ENCODE measurements at places on chromosomes 6 and 20. TPM values are rescaled to one million over a fixed set of nuclear protein-coding genes. Genes with fewer than 3 reads are reported as not detected.

Gene PLTP
- total RNA-seq, result 41.9 TPM

Gene LAMA5
- total RNA-seq, result 157 TPM

Gene MUCL3
- not detected for total RNA-seq

Gene DCDC2
- not detected for total RNA-seq

Gene PLAGL2
- total RNA-seq, result 0.79 TPM

Gene TIAM2
- total RNA-seq, result 3.7 TPM

Gene AGER
- total RNA-seq, result 0.13 TPM

Gene OPN5
- 1.1 TPM for total RNA-seq

Gene PRDM13
- total RNA-seq, result not detected

Gene PTPRK
- 65.0 TPM for total RNA-seq

Gene PBOV1
- not detected for total RNA-seq

Gene NKAIN2
- not detected for total RNA-seq

Gene C6orf52
- total RNA-seq, result 0.66 TPM

Gene TBXT
- not detected for total RNA-seq

Gene DYNLT2
- 1.1 TPM for total RNA-seq

Gene FRK
- total RNA-seq, result 0.79 TPM

Gene C6orf132
- 0.31 TPM for total RNA-seq

Gene ZNF391
- total RNA-seq, result 0.56 TPM

Gene SNRNP48
- total RNA-seq, result 12.6 TPM

Gene HLA-DPA1
- total RNA-seq, result 2.8 TPM

Gene ALDH8A1
- total RNA-seq, result 0.92 TPM

Gene DOK5
- 99.6 TPM for total RNA-seq

Gene TMEM244
- total RNA-seq, result not detected

Gene PDE10A
- total RNA-seq, result 20.0 TPM

Gene KCNK5
- 0.06 TPM for total RNA-seq

Gene STMN3
- 22.9 TPM for total RNA-seq

Gene MOG
- not detected for total RNA-seq

Gene RPS6KA2
- total RNA-seq, result 64.6 TPM

Gene ELOVL2
- total RNA-seq, result not detected

Gene MPIG6B
- total RNA-seq, result not detected

Gene MANEA
- total RNA-seq, result 15.9 TPM

Gene RAMACL
- total RNA-seq, result 2.1 TPM

Gene COL12A1
- 328 TPM for total RNA-seq

Gene KHDC1
- total RNA-seq, result 2.0 TPM

Gene NFATC2
- 0.26 TPM for total RNA-seq

Gene ENPP3
- 0.40 TPM for total RNA-seq

Gene NKX2-4
- total RNA-seq, result not detected

Gene ZC3H12D
- total RNA-seq, result under 0.01 TPM

Gene NFYA
- 14.8 TPM for total RNA-seq

Gene ECT2L
- under 0.01 TPM for total RNA-seq

Gene ABCF1
- total RNA-seq, result 34.1 TPM

Gene MCCD1
- total RNA-seq, result not detected

Gene LRRN4
- not detected for total RNA-seq

Gene BPI
- total RNA-seq, result 0.79 TPM
